ENCODE measurements at places on chromosomes 11 and 22.
A peak's percentile ranks its signal among the peaks of the same experiment; 100 is the strongest.

DNA sequence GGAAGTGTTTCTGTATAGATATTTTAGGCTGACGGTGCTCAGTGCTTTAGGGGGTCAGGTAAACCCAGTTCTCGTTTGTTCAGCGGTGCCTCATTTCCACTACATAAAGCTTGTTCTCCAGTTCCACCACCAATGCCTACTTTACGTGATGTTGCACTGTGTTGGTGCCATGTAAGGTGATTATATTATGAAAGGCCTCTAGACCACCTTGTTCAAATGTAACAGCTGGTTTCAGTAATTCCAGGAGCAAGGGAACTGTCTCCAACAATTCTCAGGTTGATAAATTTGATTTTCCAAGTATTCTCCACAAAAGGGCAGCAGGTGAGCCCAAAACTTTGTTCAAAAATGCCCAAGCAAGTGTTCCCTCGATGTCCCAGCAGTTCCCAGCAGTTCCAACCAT, 83.7 kb upstream of the SEPTIN5 start:
- DNase-seq = no peak

DNA sequence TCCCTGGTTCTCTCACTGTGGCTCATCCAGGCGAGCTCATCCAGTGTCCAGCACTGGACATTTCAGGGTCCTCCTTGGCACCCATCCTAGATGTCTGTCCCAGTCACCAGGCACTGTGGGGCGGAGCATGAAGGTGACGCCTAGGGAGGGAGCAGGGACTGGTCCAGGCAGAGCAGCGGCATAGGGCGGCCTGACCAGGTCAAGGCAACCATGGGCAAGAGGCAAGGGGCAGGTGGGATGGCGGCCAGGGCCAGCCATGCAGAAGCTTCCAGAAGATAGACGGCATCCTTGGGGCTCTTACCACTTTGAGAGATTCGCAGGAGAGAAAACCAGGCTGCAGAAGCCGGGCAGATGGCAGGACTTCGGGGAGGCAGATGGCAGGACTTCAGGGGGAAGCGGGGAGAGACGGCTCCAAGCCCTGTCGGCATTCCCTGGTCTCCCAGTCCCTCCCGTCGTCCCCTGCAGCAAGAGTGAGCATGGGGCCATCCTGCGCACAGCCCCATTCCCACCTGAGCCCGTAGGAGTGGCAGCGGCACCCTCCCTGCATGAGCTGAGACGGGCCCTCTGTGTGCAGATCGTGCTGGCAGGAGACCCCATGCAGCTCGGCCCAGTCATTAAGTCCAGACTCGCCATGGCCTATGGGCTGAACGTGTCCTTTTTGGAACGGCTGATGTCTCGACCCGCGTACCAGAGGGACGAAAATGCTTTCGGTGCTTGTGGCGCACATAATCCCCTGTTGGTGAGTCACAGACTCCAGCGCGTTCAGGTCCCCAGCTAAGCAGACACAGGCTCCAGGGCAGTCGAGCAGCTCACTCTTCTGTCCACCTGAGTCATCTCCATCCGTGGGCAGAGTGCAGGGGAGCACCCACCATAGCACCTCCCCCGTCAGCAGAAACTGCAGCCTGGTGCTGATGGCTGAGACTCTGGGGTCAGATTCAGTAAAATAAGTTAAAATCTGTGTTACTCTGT, 20.1 kb upstream of the PANX2 start:
- DNase-seq = no peak

DNA sequence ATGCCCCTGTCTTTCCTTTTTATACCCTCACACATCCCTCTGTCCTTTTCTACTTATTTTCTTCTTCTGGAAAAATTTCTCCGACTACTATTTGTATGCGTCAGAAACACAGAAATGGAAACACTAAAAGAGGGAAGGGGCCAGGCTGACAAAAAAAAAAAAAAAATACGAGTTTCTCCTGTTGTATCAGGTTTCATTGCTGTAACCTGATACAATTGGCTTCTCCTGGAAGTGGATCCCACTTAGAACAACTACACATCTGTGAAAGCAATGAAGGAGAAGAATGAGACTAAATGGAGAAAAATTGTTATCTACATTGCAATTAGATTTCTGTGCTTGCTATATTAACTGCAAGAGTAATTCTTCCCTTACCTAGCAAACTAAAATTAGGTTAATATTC, 393.9 kb downstream of the GUCY1A2 start:
- no peak for DNase-seq

DNA sequence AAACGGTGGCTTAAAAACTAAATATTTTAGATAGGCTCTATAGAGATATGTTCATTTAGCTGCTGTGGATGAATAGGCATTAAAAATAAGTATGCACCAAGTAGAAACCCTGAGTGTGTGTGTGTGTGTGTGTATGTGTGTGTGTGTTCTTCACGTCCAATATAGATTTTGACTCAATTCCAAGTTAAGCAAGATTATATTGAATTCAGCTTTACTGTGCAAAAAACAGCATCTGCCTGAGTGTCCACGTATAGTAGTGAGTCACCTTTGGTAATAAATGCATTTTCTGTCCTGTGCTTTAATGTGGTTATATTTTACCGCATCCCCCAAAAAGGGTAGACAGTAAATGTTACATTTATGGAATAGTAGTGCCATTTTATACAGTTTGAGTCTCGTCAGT, 71.2 kb downstream of the PDHX start:
- no peak for DNase-seq

DNA sequence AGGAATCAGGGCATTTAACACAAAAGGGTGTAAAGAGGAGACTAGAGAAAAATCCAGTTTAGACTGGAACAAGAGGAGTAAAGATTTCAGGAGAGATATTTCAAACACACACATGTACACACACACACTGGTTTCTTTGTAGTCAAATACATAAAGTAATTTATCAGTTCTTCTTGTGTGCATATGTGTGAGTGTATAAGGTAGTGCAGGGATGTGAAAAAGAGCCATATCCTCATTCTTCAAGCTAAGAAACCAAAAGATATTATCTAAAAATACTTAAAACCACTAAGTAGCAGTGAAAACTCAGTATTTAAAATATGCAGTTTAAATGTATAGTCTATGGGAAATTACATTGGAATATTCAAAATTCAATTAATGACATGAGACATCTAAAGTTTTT, 52.5 kb upstream of the CARD18 start:
- no peak for DNase-seq

DNA sequence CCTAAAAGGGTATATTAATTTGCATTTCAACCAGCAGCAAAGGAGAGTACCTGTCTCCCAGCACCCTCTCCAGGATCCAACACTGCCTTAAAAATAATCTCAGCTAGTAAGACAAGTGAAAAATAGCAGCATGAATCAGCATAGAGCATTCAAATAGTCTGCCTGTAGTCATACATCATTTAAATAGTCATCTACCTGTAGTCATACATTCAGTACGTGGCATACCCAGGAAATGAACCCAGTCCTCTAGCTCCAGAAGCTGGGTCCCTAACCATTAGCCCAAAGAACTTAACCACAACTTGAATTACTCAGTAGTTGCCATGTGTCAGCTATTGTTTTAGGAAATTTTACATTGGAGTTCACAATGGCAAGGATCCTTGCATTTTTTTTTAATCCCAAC, 9.3 kb downstream of the TENM4 start:
- DNase-seq = no peak

DNA sequence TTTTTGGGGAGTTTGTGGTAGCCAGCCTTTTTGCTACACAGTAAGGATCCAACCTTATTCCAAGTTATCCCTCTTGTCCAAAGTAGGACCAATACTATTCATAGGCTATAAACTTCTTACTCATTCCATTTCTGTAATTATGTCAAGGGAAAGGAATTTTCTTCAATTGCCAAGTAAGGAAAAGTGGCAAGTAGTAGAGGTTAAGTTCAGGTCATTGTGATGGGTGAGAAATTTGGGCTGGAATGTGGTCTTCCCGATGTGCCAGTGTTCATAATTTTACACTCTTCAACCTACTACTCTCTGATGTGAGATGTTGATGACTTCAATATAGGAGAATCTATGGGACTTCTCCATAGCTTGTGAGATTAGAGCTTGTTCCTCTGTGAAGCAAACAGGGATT, 648.8 kb downstream of the METTL15 start:
- no peak for DNase-seq

DNA sequence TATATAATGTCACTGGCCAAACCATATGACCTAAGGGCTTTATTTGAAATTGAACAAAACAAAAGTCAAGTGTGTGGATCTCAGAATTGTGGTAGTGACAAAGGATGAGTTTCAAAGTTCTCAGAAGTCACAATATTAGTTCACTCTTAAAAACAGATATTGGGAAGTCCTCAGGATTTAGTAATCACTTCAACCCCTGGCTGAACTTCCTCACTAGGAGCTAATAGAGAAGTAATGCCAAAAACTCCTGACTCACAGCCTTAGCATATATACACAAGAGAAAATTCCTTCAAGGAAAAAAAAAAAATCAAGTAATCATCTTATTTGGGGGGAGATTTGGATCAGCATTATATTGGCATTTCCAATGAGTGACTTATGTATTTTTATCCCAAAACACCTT, 75.6 kb upstream of the APOA1 start:
- DNase-seq = no peak

DNA sequence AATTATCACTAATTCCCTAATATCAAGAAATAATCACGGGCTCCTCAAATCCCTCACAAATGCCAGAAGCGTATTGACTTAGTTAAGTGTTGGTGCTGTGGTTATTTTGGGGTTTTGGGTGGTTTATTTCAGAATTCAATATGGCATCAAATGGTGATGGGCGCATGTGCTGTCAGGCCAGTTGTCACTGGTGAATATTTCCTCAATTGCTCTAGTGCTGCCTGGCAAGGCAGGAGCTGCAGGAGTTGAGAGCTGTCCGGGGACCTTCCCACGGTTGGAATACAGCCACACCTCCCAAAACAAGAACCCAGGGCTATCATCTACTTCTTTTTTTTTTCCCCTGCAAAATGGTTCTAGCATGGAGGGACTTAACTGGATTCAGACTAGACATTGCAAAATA, 10.3 kb downstream of the IGLL5 start:
- no peak for DNase-seq

GRCh38 chr11:105786741-105787140, 176.9 kb downstream of the GRIA4 start:
- no peak for DNase-seq

DNA sequence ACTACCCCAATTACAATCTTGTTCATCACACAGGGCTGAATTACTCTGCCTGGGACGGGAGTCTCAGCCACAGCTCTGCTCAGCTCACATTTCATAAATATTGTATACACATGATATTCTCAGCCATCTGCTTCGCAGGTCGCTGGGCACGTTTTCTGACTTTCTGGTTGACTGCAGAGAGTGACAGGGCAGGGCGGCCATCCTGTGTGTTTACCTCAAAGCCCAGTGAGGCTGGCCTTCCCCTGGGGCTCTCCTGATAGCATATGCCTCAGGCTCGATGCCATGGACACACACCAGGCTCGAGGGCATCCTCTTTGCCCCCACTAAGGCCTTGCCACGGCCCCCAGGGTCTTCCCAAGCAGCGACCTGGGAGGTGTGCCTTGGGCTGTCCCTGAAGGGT, 345.0 kb downstream of the CADM1 start:
- DNase-seq = no peak

DNA sequence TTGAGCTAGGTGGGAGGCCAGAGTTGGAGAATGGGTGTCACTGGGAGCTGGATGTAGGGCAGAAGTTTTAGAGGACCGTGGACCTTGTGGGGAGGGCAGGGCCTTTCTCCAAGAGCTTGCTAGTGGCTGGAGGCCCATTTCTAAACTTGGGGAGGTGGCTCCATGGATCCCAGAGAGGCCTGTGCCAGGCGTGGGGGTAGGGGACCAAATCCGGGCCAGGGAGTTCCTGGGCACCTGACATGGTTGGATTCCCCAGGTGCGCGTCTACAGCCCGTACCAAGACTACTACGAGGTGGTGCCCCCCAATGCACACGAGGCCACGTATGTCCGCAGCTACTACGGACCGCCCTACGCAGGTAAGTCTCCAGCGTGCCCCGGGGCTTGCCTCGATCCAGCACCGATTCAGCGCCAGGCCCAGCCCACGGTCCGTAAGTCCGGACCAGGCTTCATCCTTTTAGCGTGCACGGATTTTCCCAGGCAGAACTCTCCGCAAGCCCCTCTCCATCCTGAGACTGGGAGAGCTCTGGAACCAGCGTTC, 14.2 kb downstream of the PLEKHB1 start:
- no peak for DNase-seq

GRCh38 chr22:23178512-23179254, 1.6 kb upstream of the BCR start:
- DNase-seq = peak; percentile 70

DNA sequence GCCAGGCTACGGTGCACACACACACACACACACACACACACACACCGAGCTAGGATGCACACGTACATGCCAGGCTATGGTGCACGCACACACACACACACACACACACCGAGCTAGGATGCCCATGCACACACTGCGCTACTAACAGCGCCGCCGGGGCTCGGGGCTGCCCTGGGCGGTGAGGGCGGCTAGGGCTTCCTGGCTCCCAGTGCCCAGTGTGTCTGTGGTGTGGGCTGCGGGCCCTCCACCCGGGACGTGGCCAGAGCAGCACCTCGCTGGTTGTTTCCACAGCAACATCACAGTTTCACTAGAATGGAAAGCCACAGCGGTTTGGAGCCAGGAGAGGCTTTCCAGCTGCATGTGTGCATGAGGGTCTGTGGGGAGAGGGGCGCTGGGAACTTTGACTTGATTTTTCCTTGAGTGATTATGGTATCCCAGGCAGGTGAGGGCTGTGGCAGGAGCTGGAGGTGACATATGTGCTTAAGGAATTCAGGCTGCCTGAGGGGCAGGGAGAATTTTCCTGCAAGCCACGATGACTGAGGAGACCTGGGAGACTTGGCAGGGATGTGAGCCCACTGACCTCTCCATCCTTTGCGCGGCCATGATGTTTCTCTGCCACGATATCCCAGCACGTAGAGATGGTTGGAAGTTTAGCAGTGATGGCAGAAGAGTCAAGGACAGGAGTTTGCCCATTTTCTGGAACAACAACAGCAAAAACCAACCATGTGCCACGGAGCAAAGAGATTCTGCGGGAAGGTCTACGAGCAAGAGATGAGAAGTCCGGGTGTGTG, 195.9 kb downstream of the SNX19 start:
- no peak for DNase-seq

GRCh38 chr11:94593030-94593429, 25.9 kb downstream of the PIWIL4 start:
- no peak for DNase-seq

DNA sequence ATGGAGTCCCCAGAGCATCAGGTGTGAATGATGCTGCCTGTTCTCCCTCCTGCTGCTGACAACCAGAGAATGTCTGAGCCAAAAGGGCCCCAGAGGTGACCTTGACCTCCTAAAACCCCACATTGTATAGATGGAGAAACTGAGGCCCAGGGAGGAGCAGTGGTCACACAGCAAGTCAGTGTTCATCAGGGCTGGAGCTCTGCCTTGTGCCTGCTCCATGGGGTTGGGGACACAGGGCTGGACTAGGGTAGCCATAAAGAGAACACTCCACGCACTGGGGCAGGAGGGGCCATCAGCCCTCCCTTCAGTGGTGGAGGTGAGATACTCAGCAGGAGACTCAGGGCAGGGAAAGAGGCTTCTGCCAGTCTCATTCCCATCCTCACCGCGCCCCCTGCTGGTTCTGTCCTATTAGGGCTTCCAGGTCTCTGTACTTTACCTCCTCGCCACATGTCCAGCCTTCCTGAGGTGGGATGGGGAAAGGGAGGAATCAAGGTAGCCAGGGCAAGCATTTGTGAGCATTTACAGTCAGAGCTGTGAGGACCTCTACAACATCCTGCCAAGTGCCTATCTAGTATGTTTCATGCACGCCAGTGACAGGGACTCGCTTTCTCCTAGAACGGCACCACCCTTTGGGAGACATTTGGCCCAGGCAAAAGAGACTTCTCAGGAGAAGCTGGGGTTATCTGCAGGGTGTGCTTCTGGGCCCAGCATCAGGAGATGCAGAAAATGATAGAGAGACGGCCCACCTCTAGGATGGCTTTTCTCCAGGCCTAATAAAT, 43.2 kb downstream of the NEU3 start:
- peak; percentile 97 for DNase-seq
